ENCODE measurements at places on chromosomes 1 and 21. TPM values are rescaled to one million over a fixed set of nuclear protein-coding genes. Genes with fewer than 3 reads are reported as not detected.

C1orf87 gene
- total RNA-seq = not detected

DNAJB4 gene
- total RNA-seq = 15.9 TPM

NID1 gene
- 12.1 TPM for total RNA-seq

GRCh38 chr1:1202831-1203560, 3.4 kb downstream of the TNFRSF18 start:
- DNase-seq = peak; percentile 6

Measured in left colon (tissue), 2 donors.